ENCODE measurements at places on chromosomes 3 and 15. TPM values are rescaled to one million over a fixed set of nuclear protein-coding genes. Genes with fewer than 3 reads are reported as not detected.

GOLGA6B gene
- not detected for total RNA-seq

LYSMD4 gene
- total RNA-seq: 7.2 TPM

IGSF10 gene
- 0.29 TPM for total RNA-seq

SERPINI2 gene
- total RNA-seq: not detected

TTLL13 gene
- total RNA-seq: not detected

NR1I2 gene
- total RNA-seq: not detected

PRR20G gene
- total RNA-seq: not detected

CCRL2 gene
- total RNA-seq: 5.0 TPM

TGM5 gene
- not detected for total RNA-seq

SHF gene
- 7.8 TPM for total RNA-seq

GPR62 gene
- not detected for total RNA-seq

CPLX3 gene
- total RNA-seq: not detected

OTOL1 gene
- total RNA-seq: not detected

ACTC1 gene
- not detected for total RNA-seq

ZCWPW2 gene
- not detected for total RNA-seq

HIGD2B gene
- not detected for total RNA-seq

GPR176 gene
- total RNA-seq: 93.1 TPM
